ENCODE measurements at places on chromosomes 7 and 10.

DNA sequence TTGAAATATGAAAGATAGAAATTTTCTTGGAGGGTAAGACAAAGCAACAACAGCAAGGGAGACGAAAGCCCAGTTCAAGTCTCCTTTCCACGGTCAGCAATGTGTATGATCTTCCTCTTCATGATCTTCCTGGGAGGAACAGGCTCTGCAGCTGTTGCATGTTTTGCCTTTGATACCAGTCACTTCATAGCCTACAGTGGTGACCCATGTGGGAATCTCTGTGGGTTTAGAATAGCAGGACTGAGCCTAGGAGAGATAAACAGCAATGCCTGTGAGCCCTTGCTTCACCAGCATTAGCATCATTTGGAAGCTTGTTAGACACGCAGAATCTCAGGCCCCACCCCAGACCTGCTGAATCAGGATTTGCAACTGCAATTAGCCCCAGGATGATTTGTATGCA is 31.8 kb downstream of the STAMBPL1 start:
- no peak for DNase-seq

DNA sequence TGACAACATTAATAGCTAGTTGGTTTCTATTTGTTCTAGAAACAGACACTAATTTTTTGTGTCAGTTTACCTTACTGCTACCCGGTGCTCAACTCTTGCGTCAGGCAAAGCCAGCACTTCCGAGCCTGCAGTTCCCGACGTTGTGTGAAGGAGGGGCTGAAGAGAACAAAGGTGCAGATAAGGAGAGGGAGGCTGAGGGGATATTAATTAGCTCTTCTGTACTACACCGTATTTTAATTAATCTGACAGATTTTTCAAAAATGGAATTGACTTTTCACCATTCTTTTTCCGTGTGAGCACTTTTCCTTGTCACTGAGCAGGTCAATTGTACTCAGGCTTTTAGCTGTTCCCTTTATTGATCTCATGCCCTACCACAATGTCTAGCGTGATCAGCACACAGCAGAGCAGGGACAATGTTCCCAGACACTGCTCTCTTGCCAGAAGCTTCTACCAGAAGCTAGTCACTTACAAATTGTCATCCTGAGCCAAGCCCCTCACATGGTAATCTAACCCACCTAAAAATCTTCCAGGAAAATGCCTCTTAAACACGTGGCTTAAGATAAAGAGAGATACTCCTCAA is 650.5 kb upstream of the MKI67 start:
- no peak for DNase-seq

DNA sequence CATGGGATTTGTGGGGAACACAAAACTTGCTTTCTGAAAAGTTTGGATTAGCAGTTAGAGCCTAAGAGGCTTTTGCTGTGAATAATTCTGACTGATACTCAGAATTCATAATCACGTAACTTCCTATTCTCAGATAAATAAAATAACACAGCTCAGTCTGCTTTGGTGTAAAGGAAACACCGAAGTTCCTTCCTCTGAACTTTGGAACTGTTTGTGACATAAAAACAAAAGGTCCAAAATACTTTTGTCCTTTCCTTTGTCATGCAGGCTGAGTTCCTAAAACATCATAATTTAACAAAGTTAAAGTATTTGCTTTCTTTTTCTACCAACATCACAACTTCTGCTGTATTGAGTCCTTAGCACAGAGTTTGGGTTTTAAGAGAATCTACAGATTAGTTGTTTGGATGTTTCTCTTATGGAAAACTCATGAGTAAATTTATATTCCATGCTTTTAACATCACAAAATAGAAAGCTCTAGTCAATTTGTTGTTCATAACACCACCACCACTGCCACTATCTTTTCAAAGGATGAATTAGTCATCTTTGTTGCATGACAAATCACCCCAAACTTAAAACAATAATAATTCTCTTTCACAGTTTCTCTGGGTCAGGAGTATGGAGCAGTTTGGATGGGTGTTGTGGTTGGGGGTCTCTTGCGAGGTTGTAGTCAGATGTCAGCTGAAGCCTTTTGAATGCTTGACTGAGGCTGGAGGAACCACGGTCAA is 123.4 kb downstream of the REEP3 start:
- no peak for DNase-seq

GRCh38 chr7:103866919-103867318 is 122.5 kb downstream of the RELN start:
- no peak for DNase-seq

DNA sequence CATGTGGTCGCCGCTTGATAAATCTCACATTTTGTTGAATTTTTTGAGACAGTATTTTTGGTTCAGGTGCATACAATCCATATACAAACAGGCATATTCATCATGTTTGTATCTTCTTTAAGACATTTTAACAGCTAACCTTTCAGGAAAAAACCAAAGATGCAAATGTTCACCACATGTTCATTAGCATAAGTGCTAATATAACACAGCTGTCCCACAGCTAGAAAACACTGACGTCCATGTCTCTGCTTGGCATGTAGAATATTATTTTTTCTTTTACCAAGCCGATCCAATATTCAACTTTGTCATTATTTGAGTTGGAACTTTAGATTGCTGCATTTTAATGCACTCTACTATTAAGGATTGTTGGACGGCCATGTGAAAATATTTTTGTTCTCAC is 31.2 kb downstream of the BMPER start:
- no peak for DNase-seq

GRCh38 chr10:71838264-71839211 is 12.5 kb downstream of the PSAP start:
- peak; percentile 28 for DNase-seq

GRCh38 chr10:130814610-130815009 is 496.9 kb downstream of the TCERG1L start:
- DNase-seq = no peak
